ENCODE measurements at places on chromosomes 2 and 18.

DNA sequence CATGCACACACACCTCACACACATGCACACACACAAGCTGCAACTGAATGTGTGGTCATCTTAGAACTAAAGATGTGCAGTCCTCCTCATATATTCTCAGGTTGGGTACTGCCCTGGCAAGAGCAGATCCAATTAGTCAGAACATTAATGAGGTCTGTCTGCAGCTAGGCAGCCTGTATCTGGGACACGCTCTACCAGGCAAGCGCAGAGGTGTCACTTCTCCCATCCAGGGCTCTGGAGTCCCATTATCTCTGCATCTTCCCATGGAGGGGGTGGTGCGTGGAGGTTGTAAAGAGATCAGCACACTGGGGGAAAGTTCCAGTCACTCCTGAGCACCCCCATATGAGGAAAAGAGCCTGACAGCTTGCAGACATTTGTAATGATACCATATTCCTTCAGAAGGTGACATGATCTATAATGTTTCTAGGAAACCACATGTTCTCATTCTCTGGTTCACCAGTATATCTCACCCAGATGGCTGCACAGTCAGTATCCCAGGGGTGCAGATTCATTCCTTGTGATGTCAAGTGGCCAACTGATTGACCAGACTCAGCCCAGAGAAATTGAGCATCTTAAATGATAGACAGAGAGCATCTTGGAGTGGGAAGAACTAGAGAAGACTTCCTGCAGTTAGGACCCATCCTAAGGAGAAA lies 95.4 kb downstream of the RTN4 start:
- no peaks in the 10 kb centered on the region for H3K36me3 ChIP-seq
- H3K27ac ChIP-seq = no peak overlapping the region
- no peaks in the 10 kb centered on the region for H3K27me3 ChIP-seq

GRCh38 chr2:105936954-105937353 lies 192.2 kb downstream of the NCK2 start:
- H3K36me3 ChIP-seq = no peaks in the 10 kb centered on the region
- H3K4me3 ChIP-seq = no peak overlapping the region
- DNase-seq = no peak
- no peaks in the 10 kb centered on the region for H3K27me3 ChIP-seq
- no peak overlapping the region for H3K27ac ChIP-seq

DNA sequence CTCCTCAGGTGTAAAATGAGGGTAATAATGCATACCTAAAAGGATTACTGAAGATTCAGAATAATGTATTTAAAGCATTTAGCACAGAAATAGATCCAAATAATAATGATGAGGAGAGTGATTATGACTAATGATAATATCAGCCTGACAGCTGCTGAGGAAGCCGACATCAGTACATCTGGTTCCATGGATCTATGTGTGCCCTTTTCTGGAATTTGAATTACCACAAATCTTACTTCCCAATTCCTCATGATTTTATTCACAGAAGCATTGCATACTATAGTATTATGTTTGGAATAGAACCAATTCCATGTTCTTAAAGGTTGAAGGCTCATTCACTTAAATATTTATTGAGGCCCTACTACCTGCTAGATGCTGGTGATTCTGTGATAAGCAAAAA lies 248.9 kb upstream of the THUMPD2 start:
- H3K27ac ChIP-seq = no peak overlapping the region
- no peak overlapping the region for H3K4me3 ChIP-seq
- peaks cover 31% of the 10 kb centered on the region for H3K36me3 ChIP-seq
- no peak for DNase-seq

- no peak overlapping the region for H3K4me3 ChIP-seq
- H3K27ac ChIP-seq = no peak overlapping the region
- peaks cover 4% of the 10 kb centered on the region for H3K27me3 ChIP-seq
These were observed 191.2 kb upstream of the NABP1 start for GRCh38 chr2:191486584-191487320.

- H3K36me3 ChIP-seq = peaks cover 20% of the 10 kb centered on the region
- H3K27ac ChIP-seq = no peak overlapping the region
- no peak for DNase-seq
- no peaks in the 10 kb centered on the region for H3K27me3 ChIP-seq
These were observed 12.6 kb downstream of the NT5DC4 start for GRCh38 chr2:112733456-112733855.

- no peaks in the 10 kb centered on the region for H3K27me3 ChIP-seq
- no peak overlapping the region for H3K4me3 ChIP-seq
- H3K36me3 ChIP-seq = no peaks in the 10 kb centered on the region
- no peak for DNase-seq
- H3K4me1 ChIP-seq = no peaks in the 10 kb centered on the region
These were observed 1615.3 kb upstream of the ZEB2 start for GRCh38 chr2:146135245-146135644.

GRCh38 chr2:113257516-113258264 lies 21.0 kb downstream of the PAX8 start:
- H3K4me3 ChIP-seq = no peak overlapping the region
- no peak overlapping the region for H3K27ac ChIP-seq
- H3K27me3 ChIP-seq = peaks cover 20% of the 10 kb centered on the region
- DNase-seq = no peak
- H3K4me1 ChIP-seq = peaks cover 24% of the 10 kb centered on the region

GRCh38 chr2:40497251-40497859 lies 45.5 kb upstream of the SLC8A1 start:
- H3K27ac ChIP-seq = no peak overlapping the region
- no peak overlapping the region for H3K4me3 ChIP-seq
- DNase-seq = no peak
- no peaks in the 10 kb centered on the region for H3K27me3 ChIP-seq
- H3K4me1 ChIP-seq = no peaks in the 10 kb centered on the region
- H3K36me3 ChIP-seq = no peaks in the 10 kb centered on the region

- no peaks in the 10 kb centered on the region for H3K4me1 ChIP-seq
- no peaks in the 10 kb centered on the region for H3K36me3 ChIP-seq
- H3K4me3 ChIP-seq = no peak overlapping the region
These were observed 326.3 kb downstream of the CDH7 start for GRCh38 chr18:66077066-66077465.

DNA sequence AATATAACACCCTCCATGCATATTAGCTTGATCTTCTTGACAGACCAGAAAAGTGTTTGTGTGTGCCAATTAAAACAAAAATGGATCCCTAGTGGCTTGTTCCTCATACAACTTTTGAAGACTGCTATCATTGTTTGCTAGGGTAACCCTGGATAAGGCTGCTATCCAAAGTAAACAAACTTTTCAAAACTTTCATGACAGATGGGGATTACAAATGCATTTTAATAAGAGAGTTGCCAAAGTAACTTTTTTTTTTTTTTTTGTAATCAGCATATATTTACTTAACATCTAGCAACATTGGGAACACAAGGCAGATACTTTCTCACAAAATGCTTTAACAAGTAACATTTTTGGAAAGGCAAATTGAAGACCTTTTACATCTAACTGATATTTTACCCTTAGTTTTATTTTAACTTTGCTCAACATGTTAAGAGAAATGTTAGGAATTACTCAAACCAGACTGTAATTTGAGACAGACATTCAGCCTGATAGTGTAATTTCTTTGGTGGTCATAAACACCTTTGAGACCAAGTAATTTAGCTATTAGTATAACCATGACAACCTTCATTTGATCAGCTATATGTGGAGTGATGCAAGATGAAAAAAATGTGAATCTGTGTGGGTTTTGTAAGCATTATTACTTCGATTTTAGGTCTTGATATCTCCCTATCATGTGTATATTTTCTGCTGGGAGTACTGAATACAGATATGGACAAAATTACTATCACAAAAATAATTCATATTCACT lies 300.9 kb downstream of the ARHGAP15 start:
- DNase-seq = no peak
- H3K36me3 ChIP-seq = peaks cover 11% of the 10 kb centered on the region
- no peaks in the 10 kb centered on the region for H3K27me3 ChIP-seq
- peaks cover 9% of the 10 kb centered on the region for H3K4me1 ChIP-seq
- no peak overlapping the region for H3K27ac ChIP-seq

GRCh38 chr18:45657357-45658335 lies 42.4 kb downstream of the SLC14A2 start:
- peaks cover 9% of the 10 kb centered on the region for H3K27me3 ChIP-seq
- H3K27ac ChIP-seq = no peak overlapping the region
- peaks cover 21% of the 10 kb centered on the region for H3K4me1 ChIP-seq

- peak overlapping the region; percentile 79 for H3K27ac ChIP-seq
- peaks cover 9% of the 10 kb centered on the region for H3K4me1 ChIP-seq
- H3K4me3 ChIP-seq = peak overlapping the region; percentile 79
- peak; percentile 17 for DNase-seq
- H3K36me3 ChIP-seq = no peaks in the 10 kb centered on the region
These were observed 110.5 kb downstream of the TCF4 start for GRCh38 chr18:55477499-55477859.

- no peaks in the 10 kb centered on the region for H3K36me3 ChIP-seq
- no peak overlapping the region for H3K27ac ChIP-seq
- DNase-seq = no peak
- H3K4me3 ChIP-seq = no peak overlapping the region
- H3K4me1 ChIP-seq = peaks cover 12% of the 10 kb centered on the region
- peaks cover 11% of the 10 kb centered on the region for H3K27me3 ChIP-seq
These were observed 163.2 kb upstream of the TWIST2 start for GRCh38 chr2:238684362-238685326.

GRCh38 chr18:35027206-35027605 lies 14.0 kb upstream of the MAPRE2 start:
- H3K4me1 ChIP-seq = peaks cover 46% of the 10 kb centered on the region
- DNase-seq = no peak
- no peak overlapping the region for H3K27ac ChIP-seq
- peaks cover 4% of the 10 kb centered on the region for H3K27me3 ChIP-seq
- no peaks in the 10 kb centered on the region for H3K36me3 ChIP-seq

DNA sequence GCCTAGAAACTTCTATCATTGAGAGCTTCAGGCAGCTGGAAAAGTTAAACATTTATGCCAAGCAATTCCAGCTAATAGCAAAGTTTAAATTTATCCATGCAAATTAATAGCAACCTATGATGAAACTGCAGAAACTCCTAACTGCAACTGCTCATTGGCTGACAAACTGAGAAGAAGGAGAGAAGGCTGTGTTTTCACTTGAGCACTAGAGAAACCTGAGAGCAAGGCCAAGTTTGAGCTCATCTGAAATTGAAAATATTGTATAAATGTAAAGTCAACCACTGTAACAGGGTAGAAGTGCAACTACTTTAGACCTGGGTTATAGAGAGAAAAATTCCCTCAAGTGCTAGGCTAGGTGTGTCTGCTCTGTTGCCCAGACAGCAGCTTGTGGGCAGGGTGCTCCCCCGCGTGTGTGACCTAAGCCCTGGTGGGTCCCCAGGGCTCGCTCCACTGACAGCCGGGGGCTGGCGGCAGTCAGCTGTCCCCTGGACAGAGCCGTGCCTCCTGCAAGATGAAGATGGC lies 50.2 kb downstream of the CABYR start:
- H3K27ac ChIP-seq = no peak overlapping the region
- H3K36me3 ChIP-seq = no peaks in the 10 kb centered on the region
- H3K27me3 ChIP-seq = peaks cover 37% of the 10 kb centered on the region
- no peak for DNase-seq
- H3K4me1 ChIP-seq = no peaks in the 10 kb centered on the region

GRCh38 chr2:234674781-234675201 lies 177.9 kb upstream of the ARL4C start:
- H3K27ac ChIP-seq = no peak overlapping the region
- no peaks in the 10 kb centered on the region for H3K36me3 ChIP-seq
- DNase-seq = no peak
- no peaks in the 10 kb centered on the region for H3K4me1 ChIP-seq

- H3K4me3 ChIP-seq = no peak overlapping the region
- DNase-seq = no peak
- H3K27ac ChIP-seq = no peak overlapping the region
- no peaks in the 10 kb centered on the region for H3K36me3 ChIP-seq
- H3K27me3 ChIP-seq = peaks cover 12% of the 10 kb centered on the region
These were observed 349.8 kb downstream of the TNS1 start for GRCh38 chr2:217652761-217653639.

GRCh38 chr18:56637711-56638231 lies 621 bp downstream of the TXNL1 start:
- no peak for DNase-seq
- peak overlapping the region; percentile 99 for H3K4me3 ChIP-seq
- H3K27ac ChIP-seq = peak overlapping the region; percentile 87
- peaks cover 37% of the 10 kb centered on the region for H3K36me3 ChIP-seq
- H3K4me1 ChIP-seq = peaks cover 36% of the 10 kb centered on the region
- no peaks in the 10 kb centered on the region for H3K27me3 ChIP-seq

GRCh38 chr2:11655495-11655894 lies 14.5 kb downstream of the NTSR2 start:
- H3K27ac ChIP-seq = no peak overlapping the region
- H3K36me3 ChIP-seq = no peaks in the 10 kb centered on the region
- peaks cover under 1% of the 10 kb centered on the region for H3K27me3 ChIP-seq
- no peak overlapping the region for H3K4me3 ChIP-seq
- H3K4me1 ChIP-seq = no peaks in the 10 kb centered on the region

DNA sequence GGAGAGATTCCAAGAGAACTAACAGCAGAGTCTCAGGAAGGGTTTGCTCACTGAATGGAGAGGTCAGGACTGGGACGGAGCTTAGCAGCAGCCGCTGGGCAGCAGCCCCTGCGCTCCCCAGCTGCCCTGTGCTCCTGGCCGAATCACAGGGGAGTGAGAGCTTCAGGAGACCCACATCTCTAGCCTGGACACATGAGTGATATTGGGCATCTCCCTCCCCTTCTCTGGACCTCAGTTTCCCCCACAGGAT lies 511 bp downstream of the MATN3 start:
- no peaks in the 10 kb centered on the region for H3K36me3 ChIP-seq
- peaks cover 3% of the 10 kb centered on the region for H3K4me1 ChIP-seq
- DNase-seq = no peak

DNA sequence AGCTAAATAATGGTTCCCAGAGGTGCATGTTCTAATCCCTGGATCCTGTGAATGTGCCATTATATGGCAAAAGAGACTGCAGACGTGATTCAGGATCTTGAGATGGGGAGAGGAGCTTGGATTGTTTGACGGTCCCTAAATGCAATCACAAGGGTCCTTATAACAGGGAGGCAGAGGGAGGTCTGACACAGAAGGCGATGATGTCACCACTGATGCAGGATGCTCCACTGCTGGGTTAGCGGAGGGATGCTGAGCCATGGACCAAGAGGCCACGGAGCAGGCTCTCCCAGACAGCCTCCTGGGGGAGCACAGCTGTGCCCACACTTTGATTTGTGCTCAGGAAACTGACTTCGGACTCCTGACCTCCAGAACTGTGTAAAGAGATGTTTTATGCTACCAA lies 156.2 kb downstream of the UXS1 start:
- no peaks in the 10 kb centered on the region for H3K36me3 ChIP-seq
- H3K27me3 ChIP-seq = peaks cover 1% of the 10 kb centered on the region
- no peak for DNase-seq
- H3K27ac ChIP-seq = no peak overlapping the region
- H3K4me1 ChIP-seq = peaks cover 1% of the 10 kb centered on the region

DNA sequence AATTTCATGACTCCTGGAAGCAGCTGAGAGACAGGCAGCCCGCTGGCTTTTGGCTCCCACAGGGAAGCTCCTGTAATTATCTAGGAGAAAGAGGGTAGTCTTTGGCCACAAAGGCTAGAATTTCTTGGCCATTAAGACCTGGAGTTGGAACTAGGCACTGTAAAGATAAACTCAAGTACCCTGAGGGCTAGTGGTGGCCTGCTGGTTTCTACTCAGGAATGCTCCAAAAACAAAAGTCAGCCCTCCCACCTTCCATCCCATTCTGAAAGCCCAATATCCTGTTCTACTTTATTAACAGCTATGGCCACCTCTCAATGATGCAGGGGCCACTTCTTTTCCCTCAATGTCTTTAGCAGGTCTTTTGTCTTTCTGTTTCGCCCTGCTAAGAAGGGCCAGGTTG lies 34.0 kb upstream of the CYP26B1 start:
- no peaks in the 10 kb centered on the region for H3K4me1 ChIP-seq
- no peaks in the 10 kb centered on the region for H3K27me3 ChIP-seq
- no peak overlapping the region for H3K4me3 ChIP-seq
- DNase-seq = no peak
- H3K36me3 ChIP-seq = no peaks in the 10 kb centered on the region

- peaks cover 35% of the 10 kb centered on the region for H3K4me1 ChIP-seq
- peak; percentile 46 for DNase-seq
- no peak overlapping the region for H3K4me3 ChIP-seq
- peak overlapping the region; percentile 75 for H3K27ac ChIP-seq
These were observed 7.4 kb upstream of the MOB1A start for GRCh38 chr2:74186038-74186437.
